ENCODE measurements at places on chromosomes 6 and 20.

DNA sequence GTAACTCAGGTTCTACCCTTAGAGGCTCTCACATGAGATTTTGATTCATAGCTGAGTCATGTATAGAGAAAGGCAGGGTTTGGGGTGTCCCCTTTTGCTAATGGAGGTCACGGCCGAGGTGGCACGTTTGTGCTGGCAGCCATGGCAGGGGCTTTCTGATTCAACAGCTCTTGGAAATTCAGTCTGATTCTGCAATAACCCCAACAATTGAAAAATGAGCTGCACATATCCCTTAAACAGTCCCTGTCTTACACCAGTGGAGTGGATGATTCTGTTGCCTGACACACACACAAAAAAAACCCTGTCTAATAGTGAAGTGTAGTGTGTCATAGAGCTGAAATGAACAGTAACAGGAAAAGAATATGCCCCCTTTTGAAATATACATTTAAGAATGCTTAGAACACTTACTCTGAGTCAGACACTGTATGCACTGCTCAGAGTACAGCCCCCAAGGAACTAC lies 40.4 kb upstream of the ARG1 start:
- no peak for DNase-seq

GRCh38 chr20:407133-407952 lies 756 bp upstream of the RBCK1 start:
- DNase-seq: no peak

DNA sequence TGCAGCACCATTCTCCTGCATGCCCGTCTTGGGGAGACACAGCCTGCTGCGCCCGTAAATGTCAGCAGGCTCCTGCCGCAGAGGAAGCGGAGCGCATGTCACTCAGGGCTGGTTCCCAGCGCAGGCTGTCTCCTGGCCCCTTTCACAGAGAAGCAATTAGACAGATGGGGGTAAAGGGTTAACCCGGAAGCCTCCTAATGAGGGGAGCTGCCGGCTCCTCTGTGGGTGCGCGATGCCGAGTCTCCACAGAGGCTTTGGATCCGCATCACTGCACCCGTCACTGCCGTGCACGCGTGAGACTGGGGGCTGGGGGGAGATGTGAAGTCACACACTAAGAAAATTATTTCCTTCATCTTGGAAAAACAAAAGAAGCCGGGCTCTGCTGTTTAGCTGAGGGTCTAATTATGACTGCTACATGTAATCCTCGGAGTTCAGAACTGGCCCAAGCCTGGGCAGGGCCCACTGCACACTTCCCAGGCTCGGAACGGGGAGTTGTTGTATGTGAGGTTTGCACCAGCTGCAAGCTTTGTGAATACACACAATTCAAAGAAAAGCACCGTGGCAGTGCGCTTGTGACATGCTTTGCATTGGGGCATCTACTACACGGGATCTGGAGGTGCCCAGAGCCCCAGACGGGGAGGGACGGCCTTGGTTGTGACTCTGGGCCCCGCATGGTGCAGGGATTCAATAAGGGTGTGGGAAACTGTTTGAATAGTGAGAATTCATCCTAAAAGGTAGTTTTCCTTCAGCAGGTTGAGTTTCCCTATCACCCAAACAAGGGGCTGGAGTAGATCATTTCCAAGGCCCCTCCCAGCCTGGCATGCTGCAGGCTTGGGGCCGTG lies 331.6 kb downstream of the TAF4 start:
- DNase-seq: no peak

DNA sequence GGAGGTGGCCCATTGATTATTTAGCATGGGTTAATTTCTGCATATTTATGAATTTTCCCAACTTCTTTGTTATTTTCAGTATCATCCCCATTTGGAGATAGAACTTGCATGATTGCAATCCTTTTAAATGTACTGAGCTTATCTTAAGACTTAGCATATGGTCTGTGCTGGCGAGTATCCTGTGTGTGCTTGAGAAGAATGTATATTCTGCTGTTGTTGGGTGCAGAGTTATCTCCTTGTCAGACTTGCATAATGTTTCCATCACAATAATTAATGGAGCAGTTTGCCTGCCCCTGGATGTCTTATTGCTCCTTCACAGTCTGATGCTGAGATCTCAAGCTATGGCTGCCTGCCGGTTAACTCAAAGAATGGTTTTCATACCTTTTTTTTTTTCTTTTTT lies 112.6 kb downstream of the CDYL start:
- DNase-seq: no peak

DNA sequence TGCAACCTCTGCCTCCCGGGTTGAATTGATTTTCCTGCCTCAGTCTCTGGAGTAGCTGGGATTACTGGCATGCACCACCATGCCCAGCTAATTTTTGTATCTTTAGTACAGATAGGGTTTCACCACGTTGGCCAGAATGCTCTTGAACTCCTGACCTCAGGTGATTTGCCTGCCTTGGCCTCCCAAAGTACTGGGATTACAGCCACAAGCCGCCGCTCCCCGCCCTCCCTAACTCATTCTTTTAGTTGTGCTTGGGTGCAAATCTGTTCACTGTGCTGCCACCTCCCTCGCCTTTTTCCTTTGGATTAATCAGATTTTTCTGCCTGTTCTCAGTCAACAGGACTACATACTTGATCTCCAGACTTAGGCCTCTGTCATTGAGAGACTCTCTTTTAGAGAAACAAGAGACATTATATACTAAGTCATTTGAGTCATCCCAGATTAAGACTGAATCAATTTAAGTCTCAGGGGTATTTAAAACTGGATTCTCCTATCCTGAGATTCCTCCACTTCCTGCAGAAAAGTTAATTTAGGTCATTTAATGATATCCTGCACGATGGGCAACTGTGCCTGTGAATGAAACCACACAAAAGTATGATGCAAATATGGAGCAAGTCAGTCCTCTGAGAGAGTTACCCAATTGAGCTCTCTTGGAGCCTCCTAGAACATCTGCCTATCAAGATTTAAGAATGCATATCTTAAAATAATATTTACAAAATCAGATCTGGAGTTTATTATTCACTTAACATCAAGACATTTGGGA lies 136.1 kb upstream of the THEMIS start:
- no peak for DNase-seq

DNA sequence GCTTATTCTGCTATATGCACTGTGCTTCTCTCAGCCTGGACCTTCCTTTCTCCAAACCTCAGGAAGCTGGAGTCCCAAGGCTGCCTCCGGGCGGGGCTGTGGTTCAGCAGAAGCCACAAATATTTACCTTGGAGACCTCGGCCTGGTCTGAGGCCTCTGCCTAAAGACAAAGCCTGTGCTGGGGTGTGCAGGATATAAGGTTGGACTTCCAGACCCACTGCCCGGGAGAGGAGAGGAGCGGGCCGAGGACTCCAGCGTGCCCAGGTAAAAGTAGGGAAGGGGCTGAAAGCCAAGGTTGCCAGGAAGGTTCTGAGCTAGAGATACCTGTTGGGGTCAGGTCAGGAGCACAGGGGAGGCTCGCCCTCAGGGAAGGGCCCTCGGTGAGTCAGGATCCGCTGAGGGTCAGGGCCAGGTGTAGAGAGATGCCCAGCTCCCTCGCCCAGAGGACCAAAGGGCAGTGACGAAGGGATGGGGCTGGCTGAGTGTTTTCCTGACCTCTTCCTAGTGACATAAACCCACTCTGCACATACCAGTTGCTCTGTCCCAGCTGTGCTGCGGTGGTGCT lies at the start of gene BPIFB1:
TSS of gene BPIFB1 (plus strand) at position 224 of the 565 bp plus-strand sequence. CDS start 2,860 bp downstream, outside the sequence.
- no peak for DNase-seq

GRCh38 chr6:43703512-43704429 lies 16.2 kb upstream of the MRPS18A start:
- no peak for DNase-seq

- no peak for DNase-seq
Measured at GRCh38 chr20:11195899-11196558, 522.2 kb upstream of the JAG1 start.

DNA sequence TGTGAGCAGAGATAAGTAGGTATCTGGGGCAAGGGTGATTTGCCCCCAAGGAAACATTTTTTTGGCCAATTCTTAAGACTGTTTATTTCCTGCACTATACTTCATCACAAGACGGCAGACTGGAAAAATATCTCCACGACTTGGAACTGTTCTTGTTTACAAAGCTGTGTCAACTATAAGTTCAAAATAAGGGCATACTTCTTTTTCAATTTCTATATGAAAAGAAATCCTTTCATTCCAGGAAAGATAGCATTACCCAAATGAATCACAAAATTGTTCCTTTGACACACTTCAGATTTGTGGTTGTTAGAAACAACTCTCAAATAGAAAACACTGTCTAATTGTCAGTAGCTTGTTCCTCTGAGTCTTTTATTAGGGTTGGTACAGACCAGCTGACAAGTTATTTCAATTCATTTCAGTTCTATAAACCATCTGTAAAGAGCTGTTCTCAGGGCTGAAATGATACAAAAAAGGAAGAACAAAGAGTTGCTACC lies 212.9 kb upstream of the PRDM1 start:
- DNase-seq: no peak

- DNase-seq: no peak
Measured at GRCh38 chr6:168107191-168107983, 28.4 kb upstream of the FRMD1 start.

DNA sequence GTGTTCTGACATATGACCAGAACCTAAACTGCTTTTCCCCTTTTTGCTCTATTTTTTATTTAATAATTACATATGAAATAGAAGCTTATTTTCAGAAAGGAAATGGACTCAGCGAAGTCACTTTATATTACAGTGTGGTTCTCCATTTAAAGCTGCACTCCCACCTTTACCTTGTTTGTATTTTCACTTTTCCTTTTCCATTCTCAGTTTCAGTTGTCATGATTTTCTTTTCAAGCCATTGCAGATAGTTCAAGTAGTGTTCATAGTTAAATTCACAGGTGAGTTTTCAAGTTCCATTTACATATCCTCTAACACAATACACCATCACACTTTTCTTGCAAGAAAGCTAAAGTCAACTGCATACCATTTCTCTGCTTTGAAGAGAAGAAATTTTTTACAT lies 400.2 kb downstream of the HACE1 start:
- DNase-seq: no peak

- DNase-seq: no peak
Measured at GRCh38 chr6:31829633-31830283, 2.2 kb downstream of the HSPA1B start.

GRCh38 chr20:55264703-55265239 lies 740.5 kb downstream of the CBLN4 start:
- DNase-seq: no peak

DNA sequence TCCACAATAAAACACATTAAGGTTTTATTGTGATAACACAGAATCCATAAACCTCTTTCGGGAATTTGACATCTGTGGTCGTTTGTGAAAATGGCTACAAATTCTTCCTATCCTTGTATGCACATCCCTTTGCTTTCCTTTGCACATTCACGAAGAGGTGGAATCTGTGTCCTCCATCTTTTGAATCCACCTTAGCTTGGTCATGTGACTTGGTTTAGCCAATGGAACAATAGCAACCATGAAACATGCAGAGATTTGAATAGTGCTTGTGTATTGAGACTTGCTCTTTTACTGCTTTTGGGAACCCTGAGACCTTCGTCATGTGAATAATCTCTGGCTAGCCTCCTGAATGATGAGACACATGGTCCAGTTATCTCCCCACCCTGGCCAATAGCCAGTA lies 49.7 kb upstream of the NOP56 start:
- DNase-seq: no peak

DNA sequence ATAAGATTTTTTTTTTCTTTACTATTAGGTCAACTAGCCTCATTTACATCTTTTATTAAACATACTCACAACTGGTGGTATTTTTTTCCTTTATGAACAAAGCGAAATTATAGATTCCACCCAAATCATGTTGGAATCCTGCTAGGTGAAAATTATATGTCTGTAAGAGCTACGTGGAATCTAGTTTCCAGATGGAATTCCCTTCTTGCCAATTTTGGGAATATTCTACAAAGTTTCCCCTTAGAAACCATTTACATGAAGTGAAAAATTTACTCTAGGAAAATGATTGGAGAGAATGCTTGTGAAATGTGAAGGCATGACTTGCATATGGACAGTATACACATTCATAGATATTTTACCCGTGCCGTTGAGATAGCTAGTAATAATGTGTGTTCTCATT lies 1111.3 kb downstream of the KIF16B start:
- DNase-seq: no peak

DNA sequence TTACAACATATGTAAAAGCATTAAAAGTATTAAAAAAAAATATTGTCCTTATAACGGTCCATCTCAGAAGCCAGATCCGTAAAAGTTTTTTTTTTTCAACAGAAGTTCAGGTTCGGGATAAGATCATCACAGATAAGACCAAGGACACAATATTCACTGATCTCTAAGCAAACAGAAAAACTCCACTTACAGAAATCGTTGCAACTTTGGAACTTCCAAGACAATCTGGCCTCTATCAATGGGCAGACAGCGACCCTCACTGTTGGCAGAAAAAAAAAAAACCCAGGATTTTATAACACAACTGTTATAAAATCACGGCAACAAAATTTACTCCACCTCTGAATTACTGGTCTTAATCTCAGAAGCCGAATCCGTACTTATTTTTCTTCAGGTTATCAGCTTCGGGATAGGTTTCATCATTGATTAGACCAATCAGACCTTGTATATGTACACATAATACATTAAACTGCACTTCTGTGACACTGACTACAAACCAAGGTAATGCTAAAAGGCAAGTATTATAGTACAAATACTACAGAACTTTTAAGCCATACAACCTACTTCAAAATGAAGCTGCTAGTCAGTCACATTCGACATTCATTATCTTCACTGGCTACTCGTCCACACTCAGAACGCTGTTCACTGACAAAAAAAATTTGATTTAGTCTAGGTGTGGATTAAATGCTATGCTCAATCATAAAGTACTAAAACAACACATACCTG lies 34.7 kb upstream of the SYNCRIP start:
- DNase-seq: no peak

- no peak for DNase-seq
Measured at GRCh38 chr6:170152124-170152926, 138.6 kb downstream of the DLL1 start.

- no peak for DNase-seq
Measured at GRCh38 chr6:18053555-18054445, 66.4 kb upstream of the KIF13A start.

DNA sequence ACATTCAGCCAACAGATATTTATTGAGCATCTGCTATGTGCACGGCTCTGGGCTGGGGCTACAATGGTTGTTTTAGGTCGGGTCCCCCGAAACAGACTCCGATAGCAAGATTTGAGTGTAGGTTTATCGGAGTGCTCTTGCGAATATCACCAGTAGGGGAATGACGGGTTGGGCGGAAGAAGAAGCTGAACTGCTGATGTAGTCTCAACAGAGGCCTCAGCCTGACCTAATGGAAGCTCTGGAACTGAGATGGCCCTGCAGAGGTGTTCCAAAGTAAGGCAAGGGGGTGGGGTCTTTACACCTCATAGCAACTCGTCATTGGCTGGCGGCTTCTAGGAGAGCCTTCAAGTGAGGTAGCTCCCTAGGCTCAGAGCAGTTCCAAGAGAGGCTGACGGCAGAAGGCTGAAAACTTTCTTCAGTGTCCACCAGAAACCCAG lies 1.1 kb downstream of the L3MBTL1 start:
- DNase-seq: no peak

Measured in esophagus squamous epithelium (tissue), 5 donors.